ENCODE measurements at places on chromosomes 3 and 15.

GRCh38 chr15:67117370-67117769 is 52.0 kb downstream of the SMAD3 start:
- no peak for ATAC-seq

- ATAC-seq: no peak
Observed at GRCh38 chr15:62106096-62106495, 39.3 kb downstream of the C2CD4A start.

DNA sequence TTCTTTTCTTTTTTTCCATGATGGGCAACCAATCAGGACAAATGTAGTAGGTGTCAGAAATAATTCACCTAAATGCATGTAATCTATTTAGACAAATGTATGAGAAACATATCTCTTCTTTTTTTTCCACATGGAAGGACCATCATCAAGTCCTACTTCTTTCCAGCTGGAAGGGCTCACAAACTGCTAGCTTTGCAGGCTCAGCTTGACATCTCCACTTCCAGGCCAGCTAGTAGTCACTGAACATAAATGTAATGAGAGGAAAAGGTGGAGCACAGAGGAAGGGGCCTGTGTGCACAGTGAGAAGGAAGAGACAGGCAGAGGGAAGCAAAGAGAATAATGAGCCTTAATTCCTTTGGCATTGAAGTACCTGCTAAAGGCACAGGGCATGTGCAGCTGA is 504.9 kb downstream of the MCTP2 start:
- no peak for ATAC-seq

DNA sequence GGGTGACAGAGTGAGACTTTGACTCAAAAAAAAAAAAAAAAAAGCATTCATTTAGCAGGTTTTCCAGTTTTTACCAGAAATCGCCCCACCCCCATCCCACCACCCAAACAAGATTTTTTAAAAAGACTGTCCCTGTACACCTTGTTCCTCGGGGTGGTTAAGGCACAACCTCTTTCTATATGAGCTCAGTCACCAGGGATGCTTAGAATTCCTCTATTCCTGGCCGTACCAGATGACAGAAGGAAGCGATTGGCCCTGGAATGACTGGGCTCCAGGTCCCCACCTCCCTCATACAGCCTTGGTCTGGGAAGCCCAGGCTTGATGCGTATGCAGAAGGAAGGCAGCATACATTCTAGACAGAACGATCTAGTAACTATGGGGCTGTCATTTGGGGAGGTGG is 25.6 kb downstream of the IDH2 start:
- ATAC-seq: no peak

GRCh38 chr3:112350018-112350810 is 17.3 kb downstream of the CD200 start:
- ATAC-seq: no peak

DNA sequence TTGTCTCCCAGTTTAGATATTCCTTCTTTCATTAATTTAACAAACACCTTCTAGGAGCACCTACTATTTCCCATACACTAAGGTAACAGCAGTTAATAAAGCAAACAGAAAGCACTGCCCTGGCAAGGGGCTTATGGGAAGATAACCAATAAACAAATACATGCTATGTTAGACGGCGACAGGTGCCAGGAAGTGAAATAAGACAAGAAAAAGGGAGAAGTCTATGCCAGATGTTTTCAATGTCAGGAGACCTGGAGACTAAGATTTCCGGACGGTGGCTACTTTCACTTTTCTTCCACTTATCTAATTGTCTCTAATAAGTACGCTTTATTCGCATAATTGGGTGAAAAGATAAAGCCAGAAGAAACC is 32.5 kb upstream of the ZNF445 start:
- peak; percentile 50 for ATAC-seq

DNA sequence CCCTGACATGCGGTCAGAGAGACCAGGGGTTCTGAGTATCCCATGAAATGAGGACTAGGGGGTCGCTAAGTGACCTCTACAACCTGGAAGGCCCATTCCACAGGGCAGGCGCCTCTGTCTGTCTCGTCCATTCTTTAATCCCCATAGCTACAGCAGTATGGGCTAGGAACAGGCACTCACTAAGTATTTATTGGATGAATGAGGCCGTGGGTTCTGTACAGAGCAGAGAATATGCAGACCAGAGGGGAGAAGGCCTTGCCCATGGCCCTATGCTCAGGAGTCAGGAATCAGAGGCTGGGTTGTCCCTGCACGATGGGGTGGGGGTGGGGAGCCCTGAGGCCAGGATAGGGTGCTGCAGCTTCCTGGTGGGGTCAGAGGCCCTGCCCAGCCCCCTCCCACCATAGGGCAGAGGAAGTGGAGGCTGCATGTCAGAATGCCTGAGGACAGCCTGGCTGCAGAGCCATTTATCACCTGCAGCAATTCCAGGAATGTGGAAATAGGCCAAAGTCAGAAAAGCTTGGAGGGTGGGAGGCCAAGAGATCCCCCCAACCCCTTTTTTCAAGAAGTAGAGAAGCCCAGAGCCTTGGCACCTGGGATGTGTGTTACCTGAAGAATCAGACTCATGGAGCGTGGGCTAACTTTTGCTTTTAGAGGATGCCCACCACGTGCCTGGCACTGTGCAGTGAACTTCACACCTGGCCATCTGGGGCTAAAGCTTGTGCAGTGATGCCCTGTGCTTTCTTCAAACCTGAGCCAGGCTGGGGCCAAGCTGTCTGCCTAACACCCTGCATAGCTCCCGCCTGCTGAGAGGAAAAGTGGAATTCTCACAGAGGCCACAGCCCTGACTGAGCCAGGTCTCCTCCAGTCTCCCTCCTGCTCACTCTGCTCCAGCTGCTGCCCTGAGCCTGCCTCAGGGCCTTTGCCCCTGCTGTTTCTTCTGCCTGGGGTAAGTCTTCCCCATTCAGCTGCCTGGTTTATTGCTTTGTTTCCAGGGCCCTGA is 109.4 kb downstream of the WNT7A start:
- ATAC-seq: no peak

DNA sequence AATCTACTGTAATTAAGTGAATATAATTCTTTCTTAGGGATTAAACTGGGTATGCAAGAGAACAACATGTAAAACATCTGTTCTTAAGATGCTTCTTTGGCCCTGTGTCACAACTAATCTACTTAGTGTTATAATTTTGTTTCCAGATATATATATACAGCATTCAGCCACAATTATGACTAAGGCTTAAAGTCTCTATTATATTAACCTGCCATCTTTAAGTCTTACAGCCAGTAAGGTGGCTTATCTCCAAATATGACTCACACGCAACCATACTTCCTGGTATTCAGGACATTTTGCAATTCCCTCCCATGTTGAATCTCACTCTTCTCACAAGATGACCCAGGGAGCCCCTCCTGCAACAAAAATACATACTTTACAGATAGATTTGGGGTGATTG is 6.6 kb upstream of the KBTBD8 start:
- ATAC-seq: no peak

GRCh38 chr3:144128108-144128892 is 156.7 kb downstream of the DIPK2A start:
- peak; percentile 48 for ATAC-seq

GRCh38 chr3:176514297-176514696 is 683.0 kb downstream of the TBL1XR1 start:
- no peak for ATAC-seq

DNA sequence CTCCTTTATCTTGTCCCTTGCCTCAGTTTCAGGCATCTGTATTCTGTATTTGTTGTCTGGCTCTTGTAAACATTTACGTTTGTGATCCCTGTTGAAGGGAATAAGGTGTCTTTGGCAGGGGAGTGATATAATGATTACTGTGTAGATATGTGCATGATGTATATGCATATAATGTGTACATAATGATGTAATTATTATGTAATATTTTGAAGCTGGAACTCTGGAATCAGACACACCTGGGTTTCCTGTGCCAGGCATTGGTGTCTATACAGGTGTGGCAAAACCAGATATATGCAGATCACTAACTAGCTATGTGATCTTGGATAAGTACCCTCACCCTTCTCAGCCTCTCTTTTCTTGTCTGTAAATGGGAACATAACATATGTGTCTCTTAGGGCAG is 241.2 kb upstream of the FEZF2 start:
- no peak for ATAC-seq

DNA sequence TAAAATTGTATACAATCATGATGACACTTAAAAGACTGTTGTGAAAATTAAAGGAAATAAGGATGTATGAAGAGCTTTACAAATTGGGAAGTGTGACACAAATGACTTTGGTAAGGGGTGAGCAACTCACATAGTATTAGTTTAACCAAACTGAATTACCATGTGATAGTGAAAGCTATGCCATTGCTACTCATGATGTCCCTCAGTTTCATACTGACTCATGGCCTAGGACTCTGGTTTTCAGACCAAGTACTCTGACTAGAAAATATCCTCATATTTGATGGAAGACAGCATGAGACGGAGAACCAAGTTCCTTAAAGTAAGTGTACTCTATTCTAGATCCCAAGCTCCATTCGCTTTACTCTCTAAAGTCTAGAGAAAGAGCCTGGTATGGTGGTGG is 203.2 kb upstream of the ICE2 start:
- ATAC-seq: no peak

DNA sequence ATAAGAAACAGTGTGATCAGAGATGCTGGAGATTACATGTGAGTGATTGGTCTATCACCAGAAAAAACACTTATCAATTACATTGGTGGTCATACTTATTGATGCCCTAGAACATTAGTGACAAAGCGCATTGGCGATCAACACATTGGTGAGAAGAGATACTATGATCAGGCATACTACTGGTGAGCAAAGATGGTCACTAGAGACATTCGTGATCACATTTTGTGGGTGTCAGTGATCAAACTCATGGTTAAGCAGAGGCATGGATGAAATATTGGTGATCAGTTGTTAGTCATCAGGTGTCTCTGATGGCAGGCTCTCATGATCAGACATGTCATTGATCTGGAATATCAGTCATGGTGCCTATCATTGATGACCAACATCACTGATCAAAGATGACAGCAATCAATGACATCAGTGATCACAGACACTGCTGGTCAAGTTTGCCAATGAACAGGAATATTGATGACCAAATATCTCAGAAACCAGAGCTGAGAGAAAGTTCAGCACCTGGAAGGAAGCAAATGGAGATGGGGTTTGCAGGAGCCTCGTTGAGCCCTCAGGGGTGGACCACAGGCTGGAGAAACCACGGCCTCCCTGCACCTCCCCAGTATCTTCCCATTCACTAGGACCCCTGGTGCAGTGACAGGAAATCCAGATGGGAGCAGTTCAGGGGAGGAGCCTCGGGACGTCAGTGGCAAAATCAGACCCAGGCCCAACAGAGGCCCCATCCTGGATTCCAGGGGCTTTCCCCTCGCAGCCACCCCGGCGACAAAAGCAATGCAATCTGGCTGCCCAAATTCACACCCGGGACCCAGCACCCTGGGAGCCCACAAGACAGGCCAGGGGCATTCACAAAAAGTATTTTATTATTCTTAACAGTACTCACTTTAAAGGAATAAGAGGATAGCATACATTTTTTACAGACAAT is 12.2 kb upstream of the DNAJB8 start:
- ATAC-seq: no peak
